Activated CD8-positive, alpha-beta memory T cell treated with anti-CD3 and anti-CD28 coated beads for 4 hours (primary cell): ENCODE measurements at places on chromosomes 12 and 14.

DNA sequence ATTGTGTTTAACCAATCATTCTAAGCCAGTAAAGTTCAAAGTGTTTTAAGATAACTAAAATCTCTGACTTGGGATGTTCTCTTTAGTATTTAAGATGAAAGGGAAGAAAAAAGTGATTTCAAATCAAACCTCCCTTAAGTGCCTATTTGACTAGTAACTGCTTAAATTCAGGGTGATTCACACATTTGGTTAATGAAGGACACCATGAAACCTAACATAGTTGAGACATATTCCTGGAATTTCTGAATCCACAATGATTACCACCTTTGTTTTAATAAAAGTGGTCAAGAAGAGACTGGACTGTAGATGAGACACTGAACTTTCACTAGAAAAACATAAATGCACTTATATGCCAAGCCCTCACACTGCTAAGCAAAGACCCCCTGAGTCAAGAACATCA is 138.7 kb downstream of the MED13L start:
- DNase-seq = no peak

DNA sequence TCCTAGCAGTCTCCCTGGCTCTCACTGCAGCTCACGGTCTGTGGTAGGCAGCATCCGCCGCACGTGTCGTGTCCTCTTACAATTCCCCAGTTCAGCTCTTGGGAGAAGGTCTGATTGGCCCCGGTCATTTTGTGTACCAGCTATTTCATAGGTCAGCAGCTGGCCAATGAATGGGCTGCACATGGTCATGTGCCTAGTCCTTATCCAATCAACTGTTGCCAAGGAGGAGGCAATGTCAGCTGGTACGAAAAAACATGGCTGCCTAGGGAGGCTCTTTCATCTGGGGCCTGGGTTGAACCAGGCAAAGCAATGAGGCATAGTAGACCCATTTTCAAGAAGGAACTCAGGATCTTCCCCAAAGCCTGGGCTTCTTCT is 46.1 kb downstream of the RNFT2 start:
- no peak for DNase-seq

DNA sequence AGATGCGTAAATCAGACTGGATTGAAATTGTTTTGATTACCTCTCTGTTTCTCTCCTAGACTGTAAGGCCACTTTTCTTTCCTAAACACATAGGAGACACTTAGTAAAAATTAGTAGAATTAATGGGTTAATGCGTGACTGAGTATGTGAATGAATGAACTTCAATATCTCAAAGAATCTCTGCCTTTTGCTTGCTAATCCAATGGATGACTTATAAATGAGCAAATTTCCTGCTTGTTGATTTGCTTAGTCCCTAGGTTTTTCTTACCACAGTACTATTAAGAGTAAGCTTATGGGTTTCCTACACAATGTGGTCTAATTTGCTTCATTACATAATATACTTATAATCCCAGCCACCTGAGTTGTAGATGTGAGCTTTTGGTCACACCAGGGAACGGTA is 164.1 kb downstream of the SRGAP1 start:
- DNase-seq = no peak

GRCh38 chr12:26378711-26379110 is 183.3 kb downstream of the SSPN start:
- no peak for DNase-seq

GRCh38 chr14:75016815-75017214 is 14.1 kb downstream of the EIF2B2 start:
- DNase-seq = no peak

- no peak for DNase-seq
Observed at GRCh38 chr14:64812412-64812811, 67.3 kb downstream of the SPTB start.

GRCh38 chr12:25364529-25365339 is 114.0 kb upstream of the KRAS start:
- no peak for DNase-seq

DNA sequence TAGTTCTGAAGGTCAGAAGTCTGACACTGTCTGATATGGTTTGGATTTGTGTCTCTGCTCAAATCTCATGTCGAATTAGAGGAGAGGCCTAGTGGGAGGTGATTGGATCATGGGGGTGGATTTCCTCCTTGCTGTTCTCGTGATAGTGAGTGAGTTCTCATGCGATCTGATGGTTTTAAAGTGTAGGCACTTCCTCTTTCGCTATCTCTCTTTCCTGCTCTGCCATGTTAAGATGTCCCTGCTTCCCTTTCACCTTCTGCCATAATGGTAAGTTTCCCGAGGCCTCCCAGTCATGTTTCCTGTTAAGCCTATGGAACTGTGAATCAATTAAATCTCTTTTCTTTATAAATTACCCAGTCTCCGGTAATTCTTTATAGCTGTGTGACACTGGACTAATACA is 84.1 kb upstream of the TMTC1 start:
- no peak for DNase-seq

DNA sequence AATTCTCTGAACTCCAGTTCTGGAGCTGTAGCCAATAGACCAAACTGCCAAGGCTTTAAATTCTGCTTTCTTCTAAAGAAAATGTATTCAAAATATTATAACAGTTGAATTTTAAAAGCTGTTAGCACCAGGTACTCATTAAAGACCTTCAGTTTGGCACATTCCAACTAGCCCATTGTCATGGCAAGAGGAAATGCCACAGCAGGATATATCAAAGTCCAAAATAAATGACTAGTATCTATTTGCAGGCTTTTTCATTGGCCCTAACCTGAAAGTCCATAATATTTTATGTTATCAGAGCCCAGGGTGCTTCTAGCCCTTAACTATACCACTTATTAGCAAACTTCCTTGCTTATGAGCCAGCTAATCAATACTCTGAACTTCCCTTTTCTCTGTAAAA is 3.1 kb upstream of the RIC8B start:
- DNase-seq = no peak

GRCh38 chr12:29734734-29735133 is 49.0 kb downstream of the TMTC1 start:
- DNase-seq = no peak

DNA sequence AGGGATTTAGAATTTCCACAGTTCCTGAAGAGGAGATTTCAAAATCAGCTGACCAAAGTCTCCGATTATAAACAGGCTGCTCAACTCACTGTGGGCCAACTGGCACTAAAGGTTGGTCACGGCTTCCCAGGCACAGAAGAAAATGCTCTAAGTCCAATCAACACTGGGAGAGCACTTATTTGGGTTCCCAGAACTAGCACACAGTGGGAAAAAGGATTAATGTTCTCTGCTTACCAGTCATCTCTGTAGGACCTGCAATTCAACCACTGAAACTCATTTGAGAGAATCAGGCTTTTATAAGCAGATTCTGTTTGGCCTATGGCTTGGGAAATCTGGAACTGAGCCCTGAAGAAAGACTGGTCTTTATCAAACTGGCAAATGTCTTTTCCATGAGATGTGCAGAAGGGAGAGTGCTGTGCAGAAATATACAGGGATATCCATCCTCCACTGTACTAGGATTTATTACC is 49.4 kb downstream of the ABCC9 start:
- DNase-seq = no peak

DNA sequence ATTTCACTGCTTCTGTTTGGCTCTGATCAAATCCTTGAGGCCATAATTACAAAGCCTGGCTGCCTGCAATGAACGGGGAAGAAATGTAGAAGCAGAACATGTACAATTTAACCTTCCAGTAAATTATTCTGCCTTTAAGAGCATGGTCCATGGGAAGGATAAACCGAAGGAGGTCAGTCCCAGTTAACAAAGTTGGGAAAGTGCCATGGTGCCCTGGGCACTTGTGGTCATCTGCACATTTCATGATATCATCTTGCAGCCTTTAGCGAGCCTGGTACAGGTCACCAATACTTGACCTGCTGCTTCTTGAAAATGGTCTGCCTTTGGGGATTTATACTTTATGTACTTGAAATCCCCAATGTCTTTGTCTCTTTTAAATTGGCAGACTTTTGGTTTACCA is 175.9 kb upstream of the KITLG start:
- no peak for DNase-seq

GRCh38 chr12:127640181-127640886 is 626.6 kb upstream of the TMEM132C start:
- no peak for DNase-seq

DNA sequence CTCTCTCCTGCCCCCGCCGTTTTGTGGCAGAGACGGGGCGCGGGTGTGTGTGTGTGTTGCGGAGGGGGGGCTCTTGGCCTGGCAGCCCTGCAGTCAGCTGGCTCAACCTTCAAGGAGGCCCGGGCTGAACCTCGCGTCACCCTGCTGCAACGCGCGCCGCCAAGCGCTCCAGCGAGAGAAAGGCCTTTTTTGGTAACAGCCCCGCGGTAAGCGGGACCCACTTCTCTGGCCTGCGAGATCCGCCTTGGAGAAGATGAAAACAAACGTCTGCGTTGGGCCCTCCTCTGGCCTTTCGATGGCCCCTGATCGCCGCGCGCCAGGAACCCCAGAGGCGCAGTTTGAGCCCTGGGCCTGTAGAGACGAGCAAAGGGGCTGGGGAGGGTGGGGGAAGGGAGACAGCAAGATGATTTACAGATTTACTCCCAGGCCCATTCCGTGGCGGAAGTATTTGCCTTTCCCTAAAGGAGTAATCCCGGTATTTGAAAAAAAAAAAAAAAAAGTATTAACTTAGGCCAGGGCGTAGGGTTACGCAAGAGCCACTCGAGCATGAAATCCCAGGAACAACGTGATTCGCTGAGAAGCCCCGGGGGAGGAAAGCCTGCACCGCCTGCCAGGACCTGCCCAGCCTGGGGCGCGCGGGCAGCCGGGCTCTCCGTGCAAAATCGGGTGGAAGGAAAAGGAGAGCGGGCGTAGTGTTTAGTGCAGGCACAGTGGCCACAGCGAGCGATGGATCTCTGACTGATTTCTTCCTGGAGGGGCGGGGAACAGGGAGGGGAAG is 4.5 kb upstream of the IRF2BPL start:
- DNase-seq = peak; percentile 71

- no peak for DNase-seq
Observed at GRCh38 chr12:7061596-7061995, 1.1 kb downstream of the C1S start.

DNA sequence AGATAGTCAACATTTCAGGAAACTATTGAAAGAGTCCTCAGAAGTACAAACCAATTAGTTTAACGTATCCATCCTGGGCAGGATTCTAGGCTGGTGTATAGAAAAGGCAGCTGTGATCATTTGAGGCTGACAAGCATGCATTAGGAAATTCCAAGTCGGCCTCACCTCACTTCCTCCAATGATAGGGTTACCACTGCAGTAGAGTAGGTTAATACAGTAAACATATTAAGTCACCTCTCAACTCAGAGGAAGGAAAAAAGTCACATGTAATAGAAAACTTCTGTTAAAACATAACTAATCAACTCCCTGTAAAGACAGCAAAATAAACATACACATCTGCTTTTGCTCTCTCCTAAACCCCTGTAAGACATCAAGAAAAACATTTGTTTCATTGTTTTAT is 33.5 kb downstream of the MED13L start:
- DNase-seq = no peak

DNA sequence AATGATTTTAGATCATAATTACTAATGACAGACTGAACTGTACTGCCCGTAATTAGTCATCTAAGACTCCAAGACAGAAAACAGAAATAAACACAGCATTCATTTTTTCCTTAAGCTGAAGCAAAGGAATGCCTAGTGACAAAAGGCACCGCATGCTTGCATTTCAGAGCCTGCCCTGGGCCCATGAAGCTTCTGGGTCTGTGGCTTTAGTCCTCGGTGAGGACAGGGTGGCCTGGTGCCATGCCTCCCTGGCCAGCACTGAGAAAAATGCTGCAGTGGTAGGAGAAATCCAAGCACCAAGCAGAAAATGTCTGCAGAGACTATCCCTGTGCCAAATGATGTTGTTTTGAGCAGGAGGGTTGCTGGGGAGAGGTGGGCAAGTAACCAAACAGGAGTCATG is 171.6 kb downstream of the CALM1 start:
- DNase-seq = no peak

DNA sequence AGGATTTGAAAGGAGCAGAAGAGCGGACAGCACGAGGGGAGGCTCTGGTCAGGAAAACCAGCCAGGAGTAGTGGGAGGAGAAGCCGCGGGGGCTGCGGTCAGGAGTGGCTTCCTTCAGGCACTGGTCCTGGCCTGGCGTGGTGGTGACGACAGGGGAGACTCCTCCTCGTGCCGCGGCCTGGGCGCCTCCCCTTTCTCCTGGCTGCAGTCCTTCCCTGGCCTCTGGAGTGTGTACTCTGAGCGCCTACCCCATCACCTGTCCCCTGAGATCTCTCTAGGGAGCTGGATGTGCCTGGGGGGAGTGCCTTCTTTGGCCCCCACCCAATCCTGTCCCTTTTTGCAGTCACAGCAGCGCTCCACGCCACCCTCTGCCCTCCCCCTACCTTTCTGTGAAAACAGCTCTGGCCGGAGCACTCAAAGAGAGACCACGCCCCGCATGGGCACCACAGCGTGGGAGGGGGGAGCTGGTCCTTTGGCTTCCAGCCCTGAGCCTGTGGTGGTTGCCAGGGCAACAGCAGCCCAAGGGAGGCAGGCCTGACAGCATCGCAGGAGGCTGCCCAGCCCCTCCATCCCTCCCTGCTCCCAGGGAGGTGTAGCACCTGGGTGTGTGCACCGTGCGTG is 125.9 kb downstream of the CALM1 start:
- DNase-seq = no peak

DNA sequence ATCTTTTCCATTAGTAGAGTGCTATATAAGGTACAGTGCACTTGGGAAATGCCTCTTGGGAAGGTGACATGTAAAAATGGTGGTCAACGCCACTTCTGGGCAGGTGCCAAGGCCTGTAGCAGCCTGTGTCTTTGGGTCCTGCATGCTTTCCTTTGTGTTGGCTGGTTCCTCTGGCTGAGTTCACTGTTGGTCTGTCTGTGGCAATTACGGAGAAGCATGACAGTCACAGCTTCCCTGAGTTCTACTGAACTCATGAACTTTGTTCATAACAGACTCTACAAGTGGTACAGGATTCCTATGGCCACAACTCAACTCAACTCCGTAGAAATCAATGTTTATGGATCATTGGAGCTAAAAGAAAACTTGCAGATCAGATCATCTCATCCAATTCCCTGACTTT is 98.0 kb downstream of the CACNA1C start:
- DNase-seq = no peak

- no peak for DNase-seq
Observed at GRCh38 chr12:125330645-125331341, 265.6 kb downstream of the AACS start.

GRCh38 chr12:55729819-55730818 is 1.3 kb upstream of the CD63 start:
- no peak for DNase-seq

- no peak for DNase-seq
Observed at GRCh38 chr12:68114606-68115005, 44.9 kb downstream of the IFNG start.
